ENCODE measurements at places on chromosomes 3 and 15.

DNA sequence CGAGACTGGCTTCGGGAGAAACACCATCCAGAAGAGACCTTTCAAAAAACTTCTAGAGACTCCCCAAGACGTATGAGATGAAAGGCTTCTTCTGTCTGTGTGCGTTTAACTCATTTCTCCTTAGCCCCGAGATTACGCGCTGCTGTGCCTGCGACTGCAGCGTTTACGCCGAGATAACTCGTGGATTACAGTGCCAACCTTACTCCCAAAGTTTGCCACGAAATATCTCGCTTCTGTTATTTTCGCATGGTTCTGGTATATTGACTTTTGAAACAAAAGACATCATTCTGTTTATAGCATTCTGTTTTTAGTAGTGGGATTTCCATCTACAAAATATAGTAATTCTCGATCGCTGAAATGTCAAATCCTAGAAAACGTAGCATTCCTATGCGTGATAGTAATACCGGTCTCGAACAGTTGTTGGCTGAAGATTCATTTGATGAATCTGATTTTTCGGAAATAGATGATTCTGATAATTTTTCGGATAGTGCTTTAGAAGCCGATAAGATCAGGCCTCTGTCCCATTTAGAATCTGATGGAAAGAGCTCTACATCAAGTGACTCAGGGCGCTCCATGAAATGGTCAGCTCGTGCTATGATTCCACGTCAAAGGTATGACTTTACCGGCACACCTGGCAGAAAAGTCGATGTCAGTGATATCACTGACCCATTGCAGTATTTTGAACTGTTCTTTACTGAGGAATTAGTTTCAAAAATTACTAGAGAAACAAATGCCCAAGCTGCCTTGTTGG lies 467 bp downstream of the PGBD4 start:
- no peak for DNase-seq

GRCh38 chr3:86990734-86991481 lies at the start of gene VGLL3:
VGLL3 (minus strand) TSS chr3:86991149; CDS start chr3:86990743, 406 bp downstream.
- DNase-seq, result no peak

DNA sequence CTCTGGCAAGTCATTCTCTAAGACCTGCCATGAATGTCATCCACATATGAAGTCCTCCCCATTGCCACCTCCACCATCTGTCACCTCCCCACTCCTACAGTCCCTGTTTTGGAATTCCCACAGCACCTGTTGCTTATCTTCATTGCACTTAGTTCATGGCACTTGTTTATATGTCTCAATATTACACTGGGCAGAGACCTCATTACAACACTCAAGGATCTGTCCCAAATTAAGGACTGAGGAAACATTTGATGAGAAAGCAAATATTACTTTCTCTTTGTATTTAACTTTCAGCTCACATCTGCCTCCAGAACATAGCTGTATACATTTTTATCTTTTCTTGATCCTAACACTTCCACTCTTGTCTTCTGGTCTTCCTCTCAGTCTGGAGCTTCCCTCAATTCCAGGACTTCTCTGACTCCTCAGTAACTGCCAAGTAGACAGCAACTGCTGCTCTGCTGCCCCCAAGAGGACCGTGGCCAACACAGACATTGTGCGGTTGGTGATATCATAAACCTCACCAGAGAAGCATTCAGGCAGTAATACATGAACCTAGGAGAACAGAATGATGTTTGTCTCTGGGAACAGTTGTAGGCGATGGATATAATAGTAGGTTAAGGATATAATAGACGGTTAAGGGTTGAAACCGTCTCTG lies 45.0 kb upstream of the FGF12 start:
- DNase-seq, result no peak

DNA sequence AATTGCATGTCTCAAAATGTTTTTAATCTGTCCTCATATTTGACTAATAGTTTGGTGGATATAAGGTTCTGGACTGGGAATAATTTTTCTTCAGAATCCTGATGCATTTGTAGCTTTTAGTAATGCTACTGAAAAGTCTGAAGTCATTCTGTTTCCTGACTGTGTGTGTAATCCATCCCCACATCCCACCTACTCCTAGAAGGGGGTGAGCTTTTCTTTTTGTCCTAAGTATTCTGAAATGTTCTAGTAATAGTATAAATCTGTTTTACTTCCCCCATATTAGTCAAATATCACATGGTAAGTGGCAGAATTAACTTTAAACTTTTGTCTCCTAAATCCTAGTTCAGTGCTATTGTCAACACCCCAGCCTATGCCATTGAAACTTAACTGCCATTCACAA lies 162.8 kb downstream of the GREM1 start:
- no peak for DNase-seq

DNA sequence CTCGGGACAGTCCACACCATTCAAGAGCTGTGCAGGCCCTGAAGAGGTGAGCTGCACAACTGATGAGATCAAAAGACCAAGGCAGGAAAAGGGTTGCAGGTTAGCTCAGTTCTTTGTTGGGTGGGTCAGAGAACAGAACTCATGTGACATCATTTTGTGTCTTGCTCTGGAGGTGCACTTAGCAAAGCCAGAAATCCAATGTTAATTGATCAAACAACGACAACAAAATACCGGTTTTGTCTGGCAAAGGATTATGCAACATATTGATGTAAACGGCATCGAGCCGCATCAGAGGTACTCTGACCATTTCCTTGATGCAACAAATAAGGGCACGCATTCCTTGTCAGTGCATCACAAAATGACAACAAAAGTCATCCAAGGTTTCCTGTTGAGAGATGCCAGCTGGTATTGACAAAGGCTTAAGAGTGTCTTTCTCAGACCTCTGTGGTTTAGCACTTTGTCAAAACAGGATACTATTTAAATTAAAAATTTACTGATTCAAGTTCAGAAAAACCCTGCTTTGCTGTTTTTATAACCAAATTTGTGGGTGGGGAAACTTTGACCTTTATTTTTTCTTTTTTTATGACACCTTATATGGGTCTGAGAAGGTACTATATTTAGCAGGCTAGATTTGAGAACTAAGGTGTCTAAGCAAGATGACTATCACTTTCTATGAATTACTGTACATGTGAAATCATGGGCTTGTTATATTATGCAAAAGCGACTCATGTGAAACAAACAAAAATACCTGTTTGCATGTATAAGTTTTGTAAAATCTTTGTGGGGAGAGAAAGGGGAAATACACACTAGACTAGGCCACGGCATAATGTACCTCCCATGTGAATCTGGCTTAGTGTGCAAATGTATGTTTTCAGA lies 496.1 kb downstream of the FOXP1 start:
- DNase-seq, result no peak

DNA sequence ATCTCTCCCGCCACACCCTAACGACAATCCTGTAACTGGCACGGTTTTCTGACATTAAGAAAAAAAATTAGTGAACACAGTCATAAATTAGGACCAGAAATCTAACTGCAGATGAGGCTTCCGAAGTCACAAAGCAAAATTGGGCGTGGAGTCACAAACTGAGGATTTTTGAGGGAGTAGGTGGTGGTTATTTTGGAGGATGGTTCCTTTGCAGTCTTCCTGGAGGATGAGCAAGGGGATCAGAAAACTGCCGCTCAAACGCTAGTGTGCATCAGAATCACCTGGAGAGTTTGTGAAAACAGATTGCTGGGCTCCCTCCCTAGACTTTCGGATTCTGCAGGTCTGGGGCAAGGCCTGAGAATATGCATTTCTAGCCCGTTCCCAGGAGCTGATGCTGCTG lies 334.8 kb downstream of the RORA start:
- DNase-seq, result no peak

DNA sequence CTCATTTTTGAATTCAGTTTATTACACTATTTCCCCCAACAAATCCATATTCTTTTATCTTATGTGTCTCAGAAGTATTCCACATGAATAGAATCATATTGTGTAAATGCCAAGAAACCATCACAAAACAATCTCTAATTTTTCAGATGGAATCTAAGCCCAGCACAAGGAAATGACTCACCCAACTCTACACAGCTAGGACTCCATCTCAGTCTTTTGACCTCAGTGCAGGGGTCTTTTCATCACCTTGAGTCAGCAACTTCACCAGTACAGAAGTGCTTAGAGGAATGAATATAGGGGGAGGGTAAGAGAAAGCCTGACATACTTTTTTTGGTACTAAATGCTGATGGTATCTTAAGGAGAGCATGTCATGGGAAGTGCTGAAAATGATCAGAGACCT lies 169.3 kb upstream of the LRRN1 start:
- no peak for DNase-seq

GRCh38 chr3:159260049-159260662 lies 458.3 kb downstream of the MFSD1 start:
- DNase-seq, result no peak

DNA sequence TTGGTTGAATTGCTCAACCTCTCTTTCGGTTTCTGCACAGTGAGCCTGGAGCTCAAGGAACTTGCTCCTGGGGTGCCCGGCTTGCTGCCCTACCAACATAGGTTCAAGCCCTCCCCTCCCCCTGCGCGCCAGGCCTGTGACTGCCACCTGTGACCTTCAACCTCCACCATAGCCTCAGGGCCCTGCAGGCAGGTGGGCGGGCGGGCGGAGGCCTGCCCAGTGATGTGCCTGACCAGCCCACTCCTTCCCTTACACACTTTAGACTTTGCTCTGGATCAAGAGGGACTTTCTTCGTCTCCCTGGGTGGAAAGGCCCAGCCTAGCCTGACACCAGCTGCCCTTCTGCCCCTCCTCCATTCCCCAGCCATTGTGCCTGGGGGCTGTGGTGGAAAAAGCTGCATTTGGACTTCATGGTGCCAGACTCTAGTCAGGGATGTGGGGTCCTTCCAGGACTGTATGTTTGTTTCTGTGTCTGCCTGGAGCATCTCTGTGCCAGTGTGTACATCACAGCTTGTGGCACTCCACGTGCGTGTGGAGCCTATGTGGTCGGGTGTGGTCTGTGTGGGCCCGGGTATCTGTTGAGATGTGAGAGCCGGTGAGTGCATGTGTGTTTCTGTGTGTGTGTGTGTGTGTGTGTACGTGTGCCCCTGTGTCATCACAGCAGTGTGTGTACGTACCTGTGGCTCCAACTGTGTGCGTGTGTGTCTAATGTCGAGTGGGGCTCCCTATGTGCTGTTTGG lies 9.5 kb downstream of the PRKCD start:
- no peak for DNase-seq

- DNase-seq, result no peak
These were observed 49.0 kb upstream of the GOLGA8J start for GRCh38 chr15:30033763-30034162.

DNA sequence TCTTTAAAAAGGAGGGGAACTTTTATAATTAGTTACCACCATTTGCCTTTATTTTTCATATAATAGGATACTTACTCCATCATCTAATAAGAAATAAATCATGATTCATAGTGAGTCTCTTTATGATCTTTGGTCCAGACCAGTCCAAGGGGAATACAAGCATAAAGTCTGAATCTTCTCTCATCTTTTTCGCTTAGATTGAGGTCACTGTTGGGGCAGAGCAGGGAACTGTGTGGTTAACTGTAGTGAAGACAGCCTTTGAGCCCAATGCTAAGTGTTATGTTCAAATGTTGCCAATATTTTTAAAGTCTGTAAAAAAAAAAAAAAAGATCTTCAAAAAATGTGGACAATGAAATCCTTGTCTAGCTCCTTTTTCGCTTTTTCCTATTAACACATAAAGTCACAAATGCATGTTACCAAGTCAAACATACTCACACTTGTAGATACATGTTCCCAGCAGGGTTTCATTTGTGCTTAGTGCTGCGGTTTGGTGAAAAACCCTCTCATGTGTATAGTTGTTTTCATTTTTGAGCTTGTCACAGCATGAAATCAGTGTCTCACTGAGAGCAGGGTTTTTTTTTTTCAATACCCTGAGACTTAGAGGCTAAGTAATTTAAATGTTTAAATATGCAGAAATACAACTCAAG lies 72.1 kb downstream of the EPHA3 start:
- no peak for DNase-seq

GRCh38 chr3:120286465-120286864 lies 1.4 kb upstream of the GPR156 start:
- DNase-seq, result no peak

- DNase-seq, result no peak
These were observed 781.7 kb downstream of the MECOM start for GRCh38 chr3:168881804-168882203.

DNA sequence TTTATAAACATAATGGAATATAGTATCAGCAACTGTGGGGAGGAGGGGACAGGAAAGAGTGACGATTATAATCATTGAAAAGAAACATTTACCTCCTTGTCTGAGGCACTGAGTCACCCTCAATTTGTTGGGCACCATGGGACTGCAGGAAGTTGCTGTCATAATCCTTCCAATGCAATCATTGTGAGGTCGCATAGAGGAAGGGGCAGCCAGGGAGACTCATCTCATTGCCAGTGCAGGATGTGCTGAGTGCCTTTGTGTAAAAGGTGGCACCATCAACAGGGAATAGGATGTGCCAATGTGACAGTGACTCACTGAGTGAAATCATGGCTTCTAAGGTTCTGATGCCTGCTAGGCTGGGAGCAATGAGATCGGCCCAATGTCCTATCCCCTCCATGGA lies 300.4 kb upstream of the ADAMTS9 start:
- no peak for DNase-seq

DNA sequence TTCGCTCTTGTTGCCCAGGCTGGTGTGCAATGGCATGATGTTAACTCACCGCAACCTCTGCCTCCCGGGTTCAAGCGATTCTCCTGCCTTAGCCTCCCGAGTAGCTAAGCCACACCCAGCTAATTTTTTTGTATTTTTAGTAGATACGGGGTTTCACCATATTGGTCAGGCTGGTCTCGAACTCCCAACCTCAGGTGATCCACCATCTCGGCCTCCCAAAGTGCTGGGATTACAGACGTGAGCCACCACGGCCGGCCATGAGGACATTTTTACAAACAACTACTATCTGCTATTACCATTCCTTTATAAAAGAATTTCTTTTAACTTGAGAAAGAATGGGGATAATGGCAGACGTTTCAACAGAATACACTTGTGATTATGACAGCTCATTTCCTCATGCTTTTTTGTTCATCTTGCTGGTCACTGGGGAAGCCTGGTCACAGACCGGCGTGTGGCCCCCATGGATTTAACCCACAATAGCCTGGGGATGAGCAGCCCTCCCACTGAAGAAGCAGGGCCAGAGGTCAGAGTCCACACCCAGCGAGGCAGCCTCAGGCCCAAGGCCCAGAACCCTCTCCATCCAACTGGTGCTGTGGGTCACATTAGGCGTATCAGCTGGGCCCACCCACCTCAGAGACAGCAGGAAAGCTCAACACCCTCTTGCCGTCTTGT lies 112.0 kb downstream of the LIPC start:
- no peak for DNase-seq

- no peak for DNase-seq
These were observed 536.1 kb downstream of the AGBL1 start for GRCh38 chr15:86615816-86616215.

Data from stimulated activated CD8-positive, alpha-beta memory T cell treated with anti-CD3 and anti-CD28 coated beads, Interleukin-2, amount 100 ng/mL, for 1 hour (primary cell).